ENCODE measurements at places on chromosomes 7 and 10.

DNA sequence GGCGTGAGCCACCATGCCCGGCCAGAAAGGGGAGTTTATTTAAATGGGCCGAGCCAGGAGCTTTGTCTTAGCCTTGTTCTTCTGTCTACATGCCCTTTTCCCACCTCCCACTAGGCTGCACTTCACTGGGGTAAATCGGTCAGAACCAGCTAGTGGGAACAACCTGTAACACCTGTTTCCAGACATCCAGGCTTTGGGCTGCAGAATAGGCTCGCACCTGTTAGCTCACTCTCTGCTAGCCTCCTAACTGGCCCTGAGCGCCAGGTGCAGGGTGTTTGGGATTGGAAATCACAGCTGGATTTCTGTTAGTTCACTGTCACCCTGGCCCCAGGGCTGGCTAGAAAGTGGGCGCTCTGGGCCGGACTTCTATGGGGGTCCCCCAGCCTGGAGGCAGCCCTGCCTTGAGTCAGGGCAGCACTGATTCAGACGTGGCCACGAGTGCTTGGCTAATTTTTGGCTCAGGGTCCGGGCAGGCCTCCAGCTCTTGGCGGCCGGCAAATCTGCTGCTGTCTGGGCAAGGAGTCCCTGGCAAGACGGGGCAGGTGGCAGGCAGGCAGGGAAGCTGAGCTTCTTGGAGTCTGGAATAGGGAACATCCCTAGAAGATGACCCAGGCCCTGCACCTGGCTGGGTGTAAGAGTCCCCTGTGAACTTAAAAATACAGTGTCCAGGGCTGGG is 48.6 kb downstream of the GTF2IRD1 start:
- no peak for DNase-seq

DNA sequence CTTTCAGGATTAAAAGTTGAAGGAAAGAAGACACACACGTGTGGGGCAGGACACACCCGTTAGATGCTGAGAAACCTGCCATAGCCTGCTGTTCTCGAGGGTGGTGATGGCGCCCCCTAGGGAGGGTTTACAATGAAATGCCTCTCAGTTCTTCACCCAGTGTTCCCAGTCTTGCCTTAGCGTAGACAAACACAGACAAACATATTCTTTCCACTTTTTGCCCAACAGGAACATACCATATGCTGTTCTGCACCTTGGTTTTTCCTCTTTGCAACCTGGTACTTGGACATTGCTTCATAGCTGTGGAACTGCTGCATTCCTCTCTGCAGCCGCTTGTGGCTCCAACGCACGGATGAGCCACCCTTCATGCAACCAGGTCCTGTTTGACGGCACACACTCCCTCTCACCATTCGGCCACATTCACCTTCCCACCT is 23.3 kb upstream of the HSPA12A start:
- no peak for DNase-seq

DNA sequence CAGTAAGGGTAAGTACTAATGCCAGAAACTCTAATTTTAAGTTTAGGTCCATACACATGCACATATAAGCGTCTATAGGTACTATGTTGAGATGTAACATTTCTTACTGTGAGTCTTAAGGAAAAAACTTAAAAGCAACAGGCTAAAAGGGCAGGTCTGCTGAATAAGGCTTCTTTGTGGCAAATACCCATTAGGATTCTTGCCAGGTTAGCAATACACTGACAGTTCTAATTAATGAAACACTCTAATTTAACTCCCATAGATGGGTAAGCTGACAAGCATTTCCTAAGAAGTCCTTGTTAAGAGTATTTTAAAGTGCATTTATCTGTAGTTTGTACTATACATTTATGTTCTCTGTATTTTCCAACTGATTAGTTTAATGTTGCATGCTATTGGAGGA is 14.0 kb downstream of the SCRN1 start:
- no peak for DNase-seq

DNA sequence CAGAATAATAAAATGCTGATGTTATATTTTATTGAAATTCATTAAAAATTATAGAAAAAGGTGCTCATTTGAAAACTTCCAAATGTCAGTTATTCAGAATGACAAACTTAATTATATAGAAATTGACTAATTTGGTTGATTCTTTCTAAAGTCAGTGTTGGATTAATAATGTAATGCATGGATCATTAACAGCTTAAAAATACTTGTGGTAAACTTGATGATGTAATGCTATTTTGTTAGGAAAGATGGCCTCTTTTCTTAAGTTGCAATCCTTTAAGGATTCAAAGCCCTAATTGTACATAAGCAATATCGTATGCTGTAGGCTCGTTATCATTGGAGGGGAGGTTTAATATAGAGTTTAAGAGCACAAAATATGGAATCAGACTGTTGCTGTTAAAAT is 141.2 kb downstream of the ZEB1 start:
- DNase-seq = no peak

DNA sequence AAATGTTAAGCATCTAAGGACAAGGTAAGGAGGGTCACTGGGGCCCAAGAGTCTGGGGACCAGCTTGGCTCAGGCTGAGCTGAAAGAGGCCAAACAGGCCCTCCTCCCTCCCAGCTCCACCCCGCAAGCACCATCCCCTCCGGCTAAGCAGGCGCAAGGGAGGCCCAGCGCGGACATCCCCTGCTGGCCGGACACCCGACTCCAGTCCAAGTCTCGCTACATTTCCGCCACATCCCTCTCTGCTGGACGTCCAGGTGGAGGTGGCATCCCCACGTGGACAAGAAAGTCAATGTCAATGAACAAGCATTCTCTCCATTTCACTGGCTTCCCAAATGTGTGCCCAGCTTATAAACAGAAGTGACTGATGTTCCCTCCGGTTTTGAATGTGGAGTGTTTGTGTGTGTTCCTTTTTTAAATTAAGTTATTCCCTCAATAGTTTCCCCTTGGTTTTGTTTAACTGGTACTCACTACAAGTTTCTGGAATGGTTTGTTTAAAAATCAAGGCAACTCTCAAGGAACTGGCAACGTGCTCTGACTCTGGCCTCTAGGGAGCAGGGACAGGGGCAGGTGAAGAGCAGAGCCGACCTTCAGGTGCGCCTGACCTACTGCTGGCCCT is 35.4 kb downstream of the PSAP start:
- no peak for DNase-seq

GRCh38 chr10:18681971-18682411 is 22.8 kb downstream of the ARL5B start:
- no peak for DNase-seq

GRCh38 chr7:111113263-111114017 is 22.5 kb downstream of the LRRN3 start:
- DNase-seq = no peak

GRCh38 chr7:53218730-53219504 is 183.5 kb downstream of the POM121L12 start:
- DNase-seq = no peak

GRCh38 chr10:128708182-128708581 is 582.0 kb upstream of the MKI67 start:
- DNase-seq = no peak

DNA sequence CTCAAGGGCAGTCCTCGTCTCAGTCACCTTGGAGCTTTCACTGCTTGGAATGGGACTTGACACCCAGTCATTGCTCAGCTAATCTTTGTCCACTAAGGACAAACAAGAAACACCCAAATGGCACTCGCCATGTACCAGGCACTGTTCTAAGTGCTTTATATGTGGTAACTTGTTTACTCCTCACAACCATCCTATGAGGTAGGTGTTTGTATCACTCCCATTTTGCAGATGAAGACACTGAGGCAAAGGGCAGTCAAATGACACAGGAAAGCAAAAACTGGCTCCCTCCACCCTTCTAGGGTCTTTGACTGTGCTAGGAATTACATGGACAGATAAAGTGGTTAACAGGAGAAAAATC is 24.7 kb downstream of the DNAJB12 start:
- no peak for DNase-seq

DNA sequence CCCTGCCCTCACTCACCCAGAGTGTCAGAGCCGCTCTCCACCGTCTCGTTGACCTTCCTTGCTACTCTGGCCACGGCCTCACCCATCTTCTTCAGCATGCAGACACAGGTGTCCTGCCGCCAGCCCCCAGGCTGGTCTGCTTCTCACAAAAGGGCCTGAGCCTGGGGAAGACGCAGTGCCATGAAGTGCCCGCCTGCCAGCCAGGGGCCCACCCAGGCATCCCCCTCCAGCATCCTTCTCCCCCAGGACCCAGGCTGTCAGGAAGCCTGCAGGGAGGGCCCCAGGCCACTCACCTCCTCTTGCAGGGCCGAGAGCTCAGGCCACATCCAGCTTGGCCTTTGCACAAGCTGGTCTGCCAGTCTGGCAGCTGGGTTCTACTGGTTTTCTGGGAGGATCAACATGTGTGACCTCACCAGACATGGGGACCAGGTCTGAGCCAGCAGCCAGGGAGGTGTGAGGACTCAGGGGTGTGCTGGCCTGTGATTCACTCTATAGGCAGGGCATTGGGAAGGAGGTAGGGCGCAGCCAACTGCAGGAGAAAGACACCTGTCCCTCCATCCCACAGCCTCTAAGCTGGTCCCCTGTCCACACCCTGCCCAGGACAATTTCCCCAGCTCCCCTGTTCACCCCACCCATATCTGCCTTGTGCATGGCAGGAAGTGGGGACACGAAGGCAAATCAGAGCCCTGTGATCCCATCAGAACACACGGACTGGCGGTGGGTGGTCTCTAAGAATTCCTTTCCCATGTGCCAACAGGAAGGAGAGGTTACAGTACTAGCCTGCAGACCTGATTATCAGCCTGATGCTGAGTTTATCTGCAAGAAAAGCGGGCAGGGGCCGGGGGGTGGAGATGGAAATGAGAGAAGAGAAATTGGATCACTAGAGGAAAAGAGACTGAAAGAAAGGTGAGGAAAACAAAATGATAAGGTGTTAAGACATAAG is 5.7 kb downstream of the LRRC20 start:
- DNase-seq = no peak

DNA sequence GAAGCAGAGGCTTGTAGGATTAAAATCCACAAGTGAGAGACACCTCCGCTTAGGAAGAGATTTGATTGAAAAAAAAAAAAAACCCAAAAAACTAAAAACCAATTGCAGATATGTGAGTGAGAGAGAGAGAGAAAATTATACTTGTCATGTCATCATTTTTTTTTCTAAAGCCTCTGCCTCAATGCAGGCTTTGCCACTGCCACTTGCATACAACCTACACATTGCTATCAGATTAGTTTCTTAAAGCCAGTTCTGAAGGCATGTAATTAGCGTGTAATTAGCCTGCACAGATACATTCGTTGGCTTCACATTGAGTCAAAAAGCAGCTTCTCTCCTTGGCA is 86.1 kb upstream of the MTPN start:
- DNase-seq = no peak

DNA sequence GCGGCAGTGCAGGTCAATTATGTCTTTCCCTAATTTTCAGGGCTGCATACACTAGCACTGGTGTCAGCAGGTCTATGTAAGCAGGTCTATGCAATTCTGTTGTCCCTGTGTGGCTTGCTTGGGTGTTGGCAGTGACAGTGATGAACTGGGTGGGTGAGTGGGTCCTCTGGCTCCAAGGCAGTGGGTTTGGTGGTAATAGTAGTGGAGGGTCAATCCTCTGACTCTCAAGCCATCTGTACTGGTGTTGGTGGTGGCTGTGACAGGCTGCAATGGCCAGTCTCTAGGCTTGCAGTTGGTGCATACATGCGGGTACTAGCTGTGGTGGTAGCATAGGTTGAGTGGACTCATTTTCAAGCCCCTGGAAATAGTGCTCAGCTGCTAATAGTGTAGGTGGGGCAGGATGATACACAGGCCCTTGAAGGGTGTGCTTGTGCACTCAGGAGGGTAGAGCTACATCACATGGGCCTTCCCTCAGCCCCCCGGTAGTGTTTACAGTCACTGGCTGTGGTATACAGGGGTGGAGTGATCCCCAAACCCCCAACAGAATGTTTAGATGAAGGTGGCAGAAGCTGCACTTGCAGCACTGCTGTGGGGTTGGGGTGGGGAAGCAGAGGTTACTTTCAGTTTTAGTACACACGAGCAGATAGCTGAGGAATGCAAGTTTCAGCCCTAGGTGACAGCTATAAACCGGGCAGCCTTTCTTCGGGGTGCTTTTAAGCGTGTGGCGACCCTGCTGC is 331.3 kb downstream of the PCDH15 start:
- no peak for DNase-seq

- DNase-seq = no peak
Observed at GRCh38 chr7:152121432-152121831, 96.0 kb downstream of the GALNT11 start.

GRCh38 chr10:103197174-103197573 is 4.1 kb upstream of the NT5C2 start:
- no peak for DNase-seq

DNA sequence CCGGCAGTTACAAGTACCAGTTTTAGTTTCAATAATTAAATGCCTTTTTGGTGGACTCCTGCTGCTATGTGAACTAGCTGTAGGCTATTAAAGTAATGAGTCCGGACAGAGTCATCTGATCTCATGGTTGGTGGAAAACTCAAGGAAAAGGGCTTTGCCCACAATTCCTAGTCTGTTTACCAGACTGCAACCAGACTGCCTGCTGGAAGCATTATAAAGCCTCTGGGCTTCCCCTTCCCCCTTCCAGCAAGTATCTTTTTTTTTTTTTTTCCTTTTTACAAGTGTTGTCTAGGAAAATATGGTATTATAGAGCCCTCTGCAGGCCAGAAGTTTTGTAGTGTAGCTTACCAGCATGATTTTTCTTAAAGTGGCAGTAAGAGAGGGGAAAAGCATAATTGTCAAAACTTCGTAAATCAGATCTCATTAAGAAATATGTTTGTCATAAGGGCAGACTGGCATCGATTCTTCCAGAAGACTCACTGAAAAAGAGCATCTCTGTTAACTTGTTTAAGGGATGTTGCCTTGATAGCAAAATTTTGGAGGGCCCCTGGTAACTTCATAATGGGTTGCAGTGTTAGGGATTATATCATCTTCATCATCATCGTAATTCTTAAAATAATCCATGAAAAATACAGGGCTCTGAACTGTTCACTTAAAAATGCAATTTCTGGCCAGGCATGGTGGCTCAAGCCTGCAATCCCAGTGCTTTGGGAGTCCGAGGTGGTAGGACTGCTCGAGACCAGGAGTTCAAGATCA is 181.3 kb downstream of the TAX1BP1 start:
- no peak for DNase-seq

GRCh38 chr10:120483006-120483405 is 26.0 kb downstream of the PLPP4 start:
- no peak for DNase-seq

DNA sequence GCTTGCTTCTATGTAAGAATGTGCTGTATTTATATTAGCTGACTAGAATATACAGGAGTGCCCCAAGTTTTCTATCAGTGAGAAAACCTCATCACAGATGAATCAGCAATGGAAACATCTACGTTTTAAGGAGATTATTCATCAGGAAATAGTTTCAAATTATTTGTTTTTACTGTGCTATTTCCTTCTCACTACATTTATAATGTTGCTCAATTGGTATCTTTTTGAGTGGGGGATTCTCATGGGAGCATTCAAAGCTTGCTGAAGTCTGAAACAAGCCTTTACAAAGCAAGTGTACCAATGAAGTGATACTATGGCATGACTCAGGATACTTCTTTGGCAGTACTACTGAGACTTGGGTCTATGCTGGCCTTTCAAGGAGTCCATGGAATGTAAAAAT is 191.1 kb upstream of the SLC26A5 start:
- no peak for DNase-seq

- no peak for DNase-seq
Observed at GRCh38 chr7:153509768-153510167, 542.4 kb upstream of the DPP6 start.
